ENCODE measurements at places on chromosomes 5 and 9. TPM values are rescaled to one million over a fixed set of nuclear protein-coding genes. Genes with fewer than 3 reads are reported as not detected.

DNA sequence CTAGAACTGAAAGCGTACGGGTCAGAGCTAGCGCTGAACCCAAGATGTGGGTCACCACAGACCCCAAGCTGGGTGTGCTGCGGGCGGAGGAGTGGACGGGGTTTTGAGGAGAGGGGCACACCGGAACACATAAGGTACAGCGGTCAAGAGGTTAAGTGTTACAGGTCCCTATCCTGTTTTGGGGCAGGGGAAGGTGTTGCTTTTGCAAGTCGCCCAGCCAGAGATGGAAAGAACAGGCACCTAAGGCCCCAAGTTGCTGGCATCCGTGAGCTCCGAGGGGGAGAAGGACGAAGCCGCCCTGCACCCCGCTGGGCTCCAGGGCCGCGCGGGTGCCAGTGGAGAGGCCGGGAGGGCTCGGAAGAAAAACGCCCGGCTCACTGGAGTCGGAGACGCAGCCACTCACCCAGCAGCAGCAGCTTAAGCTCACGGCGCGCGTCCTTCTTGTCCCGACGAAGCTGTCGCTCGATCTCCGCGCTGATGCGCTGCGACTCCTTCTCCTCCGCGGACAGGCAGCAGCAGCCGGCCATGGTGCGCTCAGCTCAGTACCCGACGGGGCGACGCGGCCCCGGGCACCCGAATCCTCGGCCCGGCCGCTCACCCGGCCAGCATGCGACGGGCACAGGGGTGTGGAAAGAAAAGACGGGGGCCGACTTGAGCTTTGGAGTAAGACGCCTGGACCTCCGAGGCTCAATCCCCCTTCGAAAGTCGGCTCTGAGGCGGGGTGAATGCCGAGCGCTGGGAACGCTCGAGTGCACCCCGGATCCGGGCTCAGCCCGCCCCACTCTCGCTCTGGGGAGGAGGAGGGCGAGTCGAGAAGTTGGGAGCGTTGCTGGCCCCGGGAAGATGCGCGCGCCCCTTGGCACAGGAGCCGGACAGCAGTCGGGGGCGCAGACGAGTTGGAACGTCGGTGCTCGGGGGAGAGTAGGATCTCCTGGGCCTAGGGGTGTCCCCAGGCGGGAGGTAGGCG is 572 bp downstream of the GNA14 start:
- no peak for DNase-seq

- DNase-seq, result no peak
Measured at GRCh38 chr9:94904806-94905205, 178.3 kb downstream of the AOPEP start.

- no peak for DNase-seq
Measured at GRCh38 chr5:57887851-57888621, 405.4 kb upstream of the ACTBL2 start.

GRCh38 chr9:127880143-127880542 is 2.7 kb upstream of the AK1 start:
- DNase-seq, result no peak

DNA sequence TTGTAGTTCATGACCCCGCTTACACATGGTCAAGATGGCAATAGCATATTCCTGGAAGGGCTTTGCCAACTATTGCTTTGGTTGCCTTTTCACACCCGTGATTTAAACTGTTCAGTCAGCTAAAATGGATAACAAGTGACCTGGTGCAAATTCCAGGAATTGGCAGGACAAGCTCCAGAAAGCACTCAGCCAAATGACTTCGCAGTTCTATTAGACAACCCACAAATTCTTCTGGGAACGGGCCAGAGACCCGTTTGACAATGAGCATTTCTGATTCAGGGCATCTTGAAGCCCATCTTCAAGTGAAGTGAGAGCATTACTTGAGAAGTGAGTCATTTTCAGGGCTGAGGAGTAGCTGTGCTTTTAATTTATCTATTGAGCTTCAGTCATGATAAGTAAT is 165.0 kb downstream of the DROSHA start:
- no peak for DNase-seq

DNA sequence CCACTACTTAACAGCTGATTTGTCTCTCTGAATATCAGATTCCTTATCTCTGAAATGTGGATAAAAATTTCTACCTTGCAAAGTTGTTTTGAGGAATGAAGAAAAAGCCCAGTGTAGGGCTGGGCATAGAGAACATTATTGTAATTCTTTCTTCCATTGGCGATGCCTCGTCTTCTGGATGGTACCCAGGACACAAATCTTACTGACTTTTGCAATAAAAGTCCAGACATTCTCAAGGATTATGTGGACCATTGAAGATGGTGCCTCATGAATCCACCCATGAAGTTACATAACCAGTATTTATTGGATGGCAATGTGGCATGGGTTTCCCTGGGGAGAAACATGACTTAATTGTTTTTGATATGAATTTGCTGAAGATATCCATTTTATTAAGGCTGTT is 33.1 kb downstream of the NNT start:
- no peak for DNase-seq

GRCh38 chr5:116696366-116696765 is 121.7 kb upstream of the SEMA6A start:
- no peak for DNase-seq

SV2C gene
- 0.66 TPM for total RNA-seq

PCDHB10 gene
- total RNA-seq, result 5.5 TPM

UBE2D2 gene
- 166 TPM for total RNA-seq

SLC25A2 gene
- total RNA-seq, result 0.72 TPM

CCDC127 gene
- 11.9 TPM for total RNA-seq

DMXL1 gene
- 24.8 TPM for total RNA-seq
